ENCODE measurements at places on chromosomes 6 and 20.

- DNase-seq = no peak
Measured at GRCh38 chr20:6339176-6339575, 216.3 kb upstream of the FERMT1 start.

GRCh38 chr6:32603888-32604287, 14.2 kb upstream of the HLA-DRB1 start:
- DNase-seq = no peak

GRCh38 chr20:56348746-56349145, 10.0 kb upstream of the FAM210B start:
- DNase-seq = no peak

GRCh38 chr6:10583509-10583901, 62.4 kb downstream of the GCNT2 start:
- no peak for DNase-seq

GRCh38 chr6:125099211-125100073, 54.1 kb upstream of the TPD52L1 start:
- DNase-seq = peak; percentile 54

DNA sequence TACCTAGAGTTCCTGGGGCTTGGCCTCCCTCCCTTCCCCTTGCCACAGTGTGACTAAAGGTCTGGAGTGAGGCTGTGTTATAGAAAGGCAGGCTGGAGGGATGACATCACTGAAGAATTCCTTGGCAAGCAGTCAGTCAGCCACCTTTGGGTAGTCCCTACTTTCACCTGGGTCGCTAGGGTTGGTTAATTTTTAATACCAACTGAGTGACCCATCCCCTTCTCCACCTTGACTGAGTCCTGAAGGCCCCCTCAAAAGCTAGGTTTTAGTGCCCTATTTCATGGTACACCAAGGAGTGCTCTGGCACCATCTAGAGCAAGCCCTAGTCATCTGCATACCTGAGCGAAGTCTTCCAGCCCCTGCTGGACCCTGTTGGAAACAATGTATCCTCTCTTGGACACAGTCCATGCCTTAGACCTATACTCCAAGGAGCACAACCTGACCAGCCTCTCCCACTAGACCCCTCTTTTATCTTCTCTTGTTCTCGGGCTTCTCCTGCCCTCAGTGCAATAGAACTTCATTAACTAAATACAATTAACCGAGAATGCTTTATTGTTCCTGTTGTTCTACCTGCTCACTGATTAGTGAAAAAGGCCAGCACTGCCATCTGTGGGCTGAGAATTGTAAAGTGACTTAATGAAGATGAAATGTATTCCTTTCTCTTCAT, 44.6 kb downstream of the RIN2 start:
- peak; percentile 18 for DNase-seq

- no peak for DNase-seq
Measured at GRCh38 chr6:8659404-8660189, 224.3 kb upstream of the SLC35B3 start.

- DNase-seq = peak; percentile 38
Measured at GRCh38 chr6:39927159-39927558, 7.1 kb downstream of the MOCS1 start.

DNA sequence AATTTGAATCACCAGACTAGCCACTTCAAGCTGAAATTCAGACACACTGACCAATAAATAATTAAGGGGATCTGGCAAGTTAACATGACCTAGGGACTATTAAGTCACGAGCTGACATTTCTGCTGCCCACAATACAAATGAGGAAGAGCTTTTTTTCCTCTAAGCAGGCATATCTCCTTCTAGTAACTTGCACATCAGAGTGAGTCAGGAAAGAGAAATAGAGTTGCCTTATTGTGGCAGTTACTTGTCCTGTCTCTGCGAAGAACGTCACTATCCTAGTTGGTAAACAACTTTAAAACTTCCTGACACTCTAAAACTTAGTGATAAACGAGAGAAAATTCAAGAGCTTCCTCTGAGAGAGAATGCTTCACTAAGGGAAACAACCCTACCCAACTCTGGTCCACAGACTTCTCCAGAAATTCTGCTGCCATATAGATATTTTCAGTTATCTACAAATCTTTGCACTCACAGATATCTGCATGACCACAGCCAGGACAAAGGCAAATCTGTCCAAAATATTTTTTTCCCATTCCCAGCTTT, 4.2 kb downstream of the PLA2G7 start:
- DNase-seq = no peak

GRCh38 chr20:64217539-64218221, 37.9 kb upstream of the PCMTD2 start:
- no peak for DNase-seq

- no peak for DNase-seq
Measured at GRCh38 chr6:13763740-13764381, 50.5 kb downstream of the MCUR1 start.

DNA sequence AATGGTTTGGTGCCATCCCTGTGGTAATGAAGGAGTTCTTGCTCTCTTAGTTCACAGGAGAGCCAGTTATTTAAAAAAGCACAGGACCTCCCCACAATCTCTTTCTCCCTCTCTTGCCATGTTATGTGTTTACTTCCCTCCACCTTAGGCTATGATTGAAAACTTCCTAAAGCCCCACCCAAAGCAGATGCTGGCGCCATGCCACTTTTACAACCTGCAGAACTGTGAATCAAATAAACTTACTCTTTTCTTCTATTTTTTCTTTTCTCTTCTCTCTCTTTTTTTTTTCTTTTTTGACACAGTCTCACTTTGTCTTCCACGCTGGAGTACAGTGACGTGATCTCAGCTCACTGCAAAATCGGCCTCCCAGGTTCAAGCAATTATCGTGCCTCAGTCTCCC, 508.4 kb upstream of the EPHA7 start:
- no peak for DNase-seq

DNA sequence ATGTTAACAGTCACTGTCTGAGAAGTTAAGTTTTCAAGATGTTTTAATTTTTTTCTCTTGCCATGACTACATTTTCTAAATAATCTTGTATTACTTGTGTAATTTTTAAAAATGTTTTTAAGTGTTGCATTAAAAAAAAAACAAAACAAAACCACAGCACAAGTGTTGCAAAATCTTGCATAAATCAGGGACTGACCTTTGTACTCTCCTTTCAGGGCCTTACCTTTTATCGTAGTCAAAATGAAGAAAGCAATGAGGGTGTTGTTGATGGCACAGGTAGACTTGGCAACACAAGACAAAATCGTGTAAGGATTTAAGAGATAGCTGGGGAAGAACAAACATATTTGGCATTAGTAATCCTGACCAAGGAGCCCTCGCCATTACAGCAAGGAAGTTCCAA, 42.5 kb downstream of the PIGU start:
- DNase-seq = no peak

DNA sequence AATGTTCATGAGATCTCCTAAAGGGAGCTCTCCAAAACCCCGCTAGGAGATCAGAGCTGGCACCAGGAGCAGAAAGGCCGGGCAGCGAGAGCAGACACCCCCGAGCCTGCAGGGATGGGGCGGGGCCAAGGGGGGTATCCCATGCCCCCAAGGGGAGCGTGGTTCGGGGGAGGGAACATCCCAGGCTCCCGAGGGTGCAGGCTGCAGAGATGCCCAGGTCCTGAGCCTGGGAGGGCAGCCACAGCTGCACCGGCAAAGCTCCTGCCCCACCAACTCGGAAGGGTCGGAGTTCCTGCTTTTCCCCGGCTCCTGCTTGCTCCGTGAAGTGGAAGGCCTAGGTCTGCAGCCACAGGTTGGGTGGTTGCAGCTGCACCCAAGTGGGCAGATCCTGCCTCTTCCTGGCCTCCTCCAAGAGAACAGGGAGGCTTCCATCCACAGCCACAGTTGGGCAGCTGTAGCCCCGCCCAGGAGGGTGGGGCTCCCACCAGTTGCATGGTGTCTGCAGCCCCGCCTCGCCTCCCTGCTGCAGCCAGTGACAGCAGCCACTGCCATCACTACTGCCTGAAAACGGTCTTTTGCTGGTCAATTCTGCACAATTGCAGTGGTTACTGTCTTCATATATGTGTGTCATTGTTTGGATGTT, 13.4 kb upstream of the GMNN start:
- no peak for DNase-seq

DNA sequence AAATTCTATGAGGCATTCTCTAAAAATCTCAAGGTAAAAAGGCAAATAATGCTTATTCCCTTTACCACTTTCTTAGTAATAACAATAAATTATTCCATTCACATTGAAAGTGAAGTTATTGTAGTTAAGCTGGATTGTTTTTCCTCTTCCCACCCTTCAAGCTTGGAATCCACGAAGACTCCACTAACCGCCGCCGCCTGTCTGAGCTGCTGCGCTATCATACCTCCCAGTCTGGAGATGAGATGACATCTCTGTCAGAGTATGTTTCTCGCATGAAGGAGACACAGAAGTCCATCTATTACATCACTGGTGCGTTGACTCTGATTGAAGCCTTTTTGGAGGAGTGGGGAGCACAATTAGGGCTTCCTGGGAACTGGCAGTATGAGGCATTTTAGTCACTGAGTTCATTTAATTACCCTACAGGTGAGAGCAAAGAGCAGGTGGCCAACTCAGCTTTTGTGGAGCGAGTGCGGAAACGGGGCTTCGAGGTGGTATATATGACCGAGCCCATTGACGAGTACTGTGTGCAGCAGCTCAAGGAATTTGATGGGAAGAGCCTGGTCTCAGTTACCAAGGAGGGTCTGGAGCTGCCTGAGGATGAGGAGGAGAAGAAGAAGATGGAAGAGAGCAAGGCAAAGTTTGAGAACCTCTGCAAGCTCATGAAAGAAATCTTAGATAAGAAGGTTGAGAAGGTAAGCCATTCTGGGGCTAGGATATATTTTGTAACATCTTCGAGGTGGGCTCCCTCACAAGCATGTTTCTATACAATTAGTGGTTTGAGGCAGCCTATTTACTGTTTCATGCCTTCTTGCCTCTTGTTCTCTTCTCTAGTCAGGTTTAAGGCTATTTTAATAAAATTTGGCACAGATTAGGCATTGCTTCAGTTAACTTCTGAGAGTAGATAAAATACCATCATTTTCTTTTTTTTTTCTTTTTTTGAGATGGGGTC, 4.9 kb downstream of the HSP90AB1 start:
- DNase-seq = no peak

DNA sequence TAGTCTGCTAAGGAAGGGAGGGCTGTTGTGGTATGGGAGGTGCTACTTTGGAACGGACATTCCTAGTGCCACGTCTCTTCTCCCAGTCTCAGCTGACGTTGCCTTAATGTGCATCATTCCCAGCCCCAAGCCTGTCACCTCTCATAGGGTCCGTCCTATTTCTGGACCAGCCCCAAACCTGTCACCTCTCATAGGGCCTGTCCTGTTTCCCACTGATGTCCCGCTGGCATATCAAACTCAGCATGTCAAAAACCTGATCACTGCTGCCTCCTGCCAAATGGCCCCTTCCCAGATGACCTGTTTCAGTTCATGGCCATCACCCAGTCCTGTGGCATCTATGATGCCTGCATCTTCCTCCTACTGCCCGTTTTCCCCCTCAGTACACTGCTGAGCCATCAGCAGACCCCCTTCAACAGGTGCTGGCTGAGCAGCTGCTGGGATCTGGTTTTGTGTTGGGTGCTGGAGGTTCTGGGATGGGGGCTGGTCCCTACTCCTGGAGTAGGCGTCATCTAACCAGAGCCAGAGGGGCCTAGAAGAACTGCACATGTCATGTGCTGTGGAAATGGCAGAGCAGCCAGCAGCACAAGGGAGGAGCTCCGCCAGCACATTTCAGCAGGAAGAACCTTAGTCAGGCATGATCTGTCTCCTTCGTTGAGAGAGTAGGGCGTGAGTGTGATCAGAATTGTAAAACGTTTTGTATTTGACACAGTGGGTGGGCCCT, 3.3 kb downstream of the ENTPD6 start:
- no peak for DNase-seq

GRCh38 chr6:44704240-44705150, 317.0 kb downstream of the CDC5L start:
- DNase-seq = no peak

DNA sequence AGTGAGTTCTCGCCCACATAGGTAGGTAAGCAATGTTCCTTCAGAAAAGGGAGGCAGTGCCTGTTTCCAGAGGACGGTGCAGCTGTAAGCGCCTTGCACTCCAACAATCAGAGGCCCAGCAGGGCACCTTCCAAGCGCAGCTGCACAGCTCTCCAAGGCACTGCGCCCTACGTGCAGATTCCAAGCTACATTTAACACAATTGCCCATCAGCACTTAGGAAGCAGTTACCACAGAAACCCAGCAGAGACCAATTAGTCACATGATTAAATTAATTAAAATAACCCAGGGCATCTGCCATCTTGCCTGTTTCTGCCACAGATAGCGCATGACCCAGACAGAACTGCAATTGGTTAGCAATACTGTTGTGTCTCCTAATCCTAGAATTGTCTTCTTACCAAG, 65.5 kb downstream of the SOBP start:
- no peak for DNase-seq

GRCh38 chr6:34029489-34030280, 116.2 kb downstream of the GRM4 start:
- no peak for DNase-seq

DNA sequence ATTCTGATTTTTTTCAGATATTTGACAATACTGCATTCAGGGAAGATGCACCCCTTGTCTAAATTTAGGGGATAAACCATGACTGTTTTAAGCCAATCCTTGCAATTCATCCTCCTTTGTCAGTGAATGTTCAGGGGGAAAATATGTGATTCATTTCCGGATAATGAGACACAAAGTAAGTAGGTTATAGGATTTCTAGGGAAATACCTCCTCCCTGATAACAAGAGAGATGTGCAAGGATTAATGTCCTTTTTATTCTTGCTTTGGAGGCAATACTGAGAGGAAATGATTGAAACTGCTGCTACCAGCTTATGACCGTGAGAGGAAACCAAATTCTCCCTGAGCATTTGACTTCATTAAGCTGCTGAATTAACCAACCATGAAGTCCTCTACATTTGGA, 161.3 kb upstream of the EYA4 start:
- no peak for DNase-seq

- no peak for DNase-seq
Measured at GRCh38 chr6:8947900-8948299, 512.6 kb upstream of the SLC35B3 start.

DNA sequence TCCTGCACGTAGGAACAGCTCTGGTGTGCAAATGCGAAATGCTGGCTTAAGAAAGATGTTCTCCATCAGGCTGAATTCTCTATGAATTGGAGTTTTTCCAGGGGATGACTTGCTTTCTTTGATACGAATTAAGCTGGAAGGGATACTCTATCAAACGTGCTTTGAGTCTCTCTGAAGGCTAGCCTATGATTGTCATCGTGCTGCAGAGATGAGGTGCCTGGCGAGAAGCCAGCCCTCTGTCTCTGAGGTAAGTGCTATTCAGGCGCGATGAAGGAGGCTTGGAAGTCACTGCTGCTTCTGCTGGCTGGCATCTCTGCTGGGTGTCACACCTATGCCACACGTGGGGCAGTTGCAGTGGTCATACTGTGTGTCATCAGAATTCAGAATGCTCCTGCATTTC, 223.7 kb downstream of the TAF4 start:
- no peak for DNase-seq

DNA sequence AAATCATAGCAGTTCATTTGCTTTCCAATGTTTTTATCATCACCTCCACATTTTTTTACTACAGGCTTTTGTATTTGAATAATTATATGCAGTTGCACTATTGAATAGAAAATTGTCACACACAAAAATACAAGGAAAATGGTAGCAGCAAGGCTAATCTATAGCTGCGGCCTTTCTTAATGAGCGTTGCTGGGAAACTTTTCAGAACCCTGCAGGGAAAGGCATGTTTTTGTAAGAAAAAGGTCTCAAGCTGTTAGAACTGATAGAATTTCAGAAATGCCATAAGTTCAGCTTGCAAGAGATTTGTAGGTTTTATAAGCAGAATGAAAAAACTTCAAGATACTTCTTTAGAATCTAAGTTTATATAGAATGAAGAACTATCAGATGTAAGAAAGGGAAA, 535.8 kb downstream of the LMBRD1 start:
- no peak for DNase-seq

All from astrocyte of the spinal cord (primary cell).